ENCODE measurements at places on chromosomes 1 and 21.
A peak's percentile ranks its signal among the peaks of the same experiment; 100 is the strongest.

DNA sequence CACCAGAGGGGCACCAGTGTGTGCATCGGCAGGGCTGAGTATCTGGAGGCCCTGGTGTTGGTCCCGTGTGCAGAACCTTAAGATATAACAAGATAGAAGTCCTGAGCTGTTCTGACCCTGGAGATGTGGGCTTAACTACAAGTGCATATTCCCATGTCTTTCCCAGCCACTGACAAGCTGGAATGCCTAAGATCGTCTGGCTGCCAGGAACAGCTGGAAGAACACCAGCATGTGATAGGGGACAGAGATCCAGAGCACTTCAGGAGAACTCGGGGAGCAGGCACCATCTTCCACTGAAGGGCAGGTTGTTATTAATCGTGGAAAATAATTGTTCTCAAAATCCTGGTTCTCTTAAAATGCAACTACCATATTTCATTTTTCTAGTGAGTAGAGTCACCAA, 419.9 kb upstream of the RUNX1 start:
- no peak for DNase-seq

DNA sequence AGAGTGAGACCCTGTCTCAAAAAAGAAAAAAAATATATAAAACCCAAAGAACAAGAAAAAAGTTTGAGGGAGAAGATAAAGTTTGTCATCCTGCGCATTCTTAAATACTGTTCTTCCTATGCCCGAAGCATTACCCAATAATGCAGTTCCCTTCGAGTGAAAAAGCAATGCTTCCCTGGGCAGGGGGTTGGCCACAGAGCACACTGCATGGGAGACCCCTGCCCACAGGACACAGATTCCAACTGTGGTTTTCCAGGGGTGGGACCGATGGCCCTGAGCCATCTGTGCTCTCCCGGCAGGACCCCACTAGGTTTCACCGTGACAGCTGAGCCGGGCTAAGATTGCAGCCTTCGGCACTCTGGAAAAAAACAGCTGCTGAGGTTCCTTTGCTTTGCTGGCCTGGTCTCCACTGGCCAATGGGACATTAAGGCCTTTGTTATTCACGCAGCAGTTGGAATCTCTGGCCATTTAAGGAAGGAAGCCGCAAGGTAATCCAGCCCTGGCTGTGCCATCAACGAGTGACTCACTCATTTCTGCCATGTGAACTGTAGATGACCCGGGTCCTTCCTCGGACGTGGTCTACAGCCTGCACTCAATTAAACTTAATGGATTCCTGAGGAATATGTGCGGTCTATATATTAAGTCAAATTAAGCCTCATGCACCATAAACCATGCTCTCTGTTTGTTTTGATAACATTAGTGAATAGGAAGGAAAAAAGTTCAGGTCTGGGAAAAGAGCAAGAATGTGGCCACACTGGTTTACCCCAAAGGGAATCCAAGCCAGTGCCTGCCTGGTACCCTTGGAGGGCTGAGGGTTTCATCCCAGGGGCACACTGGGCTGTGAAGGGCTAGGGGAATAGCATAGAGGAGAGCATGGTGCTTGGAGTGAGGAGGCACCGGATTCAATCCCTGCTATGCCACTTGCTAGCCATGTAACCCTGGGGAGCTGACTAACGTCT, 163.2 kb downstream of the ZBTB18 start:
- DNase-seq, result no peak

GRCh38 chr1:245589316-245589715, 434.5 kb downstream of the KIF26B start:
- no peak for DNase-seq

DNA sequence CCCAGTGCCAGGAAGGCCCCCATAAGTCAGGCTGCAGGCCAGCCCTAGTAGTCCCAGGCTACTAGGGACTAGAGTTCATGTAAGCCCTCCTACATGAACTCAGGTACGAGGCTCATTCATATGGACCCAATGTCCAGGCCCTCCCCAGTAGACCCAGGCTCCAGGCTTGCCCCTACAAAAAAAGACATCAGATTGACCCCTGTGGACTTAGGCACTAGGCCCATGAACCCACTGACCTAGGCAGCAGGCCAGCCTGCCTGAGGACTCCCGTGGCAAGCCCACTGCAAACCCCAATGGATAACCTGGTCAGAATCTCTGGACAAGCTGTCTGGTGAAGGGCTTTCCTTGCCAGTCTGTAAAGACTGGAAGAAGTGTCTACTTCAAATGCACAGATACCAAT, 51.2 kb downstream of the TNNI3K start:
- no peak for DNase-seq

- DNase-seq, result no peak
Measured at GRCh38 chr1:234970401-234970730, 158.3 kb downstream of the TOMM20 start.

DNA sequence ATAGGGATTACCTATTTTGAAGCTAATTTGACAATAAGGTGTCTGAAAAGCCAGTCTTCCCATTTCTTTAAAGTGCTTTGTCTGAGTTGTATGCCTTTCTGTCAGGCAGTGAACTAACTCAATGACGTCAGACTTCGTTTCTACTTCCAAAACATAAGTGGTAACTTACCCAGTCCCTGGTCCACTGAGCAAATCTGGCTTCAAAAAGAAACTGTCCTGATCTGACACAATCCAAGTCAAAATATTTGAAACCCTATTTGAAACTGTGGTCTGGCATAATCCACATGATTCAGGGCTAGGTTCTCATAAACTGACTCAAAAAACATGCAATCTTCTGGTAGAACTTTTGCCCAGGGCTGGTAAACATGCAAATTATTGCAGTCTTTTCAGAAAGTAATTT, 34.0 kb downstream of the DIRAS3 start:
- DNase-seq, result no peak

DNA sequence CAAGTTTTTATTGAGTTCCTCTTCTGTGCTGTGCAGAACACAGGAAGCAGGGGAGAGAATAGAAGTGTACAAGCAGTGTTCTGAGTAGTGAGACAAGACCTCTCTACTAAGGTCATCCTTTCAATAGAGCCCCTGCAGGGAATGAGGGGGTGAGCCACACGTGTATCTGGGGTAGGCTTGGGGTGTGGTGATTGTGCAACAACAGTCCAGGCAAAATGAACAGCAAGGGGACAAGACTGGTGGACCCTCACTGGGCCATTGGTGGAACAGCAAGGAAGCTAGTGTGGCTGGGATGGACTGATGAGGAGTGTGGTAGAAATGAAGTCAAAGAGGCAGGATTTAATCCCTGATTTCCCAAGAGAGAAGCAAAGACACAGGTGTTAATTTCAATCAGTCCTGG, 8.2 kb upstream of the BMP8A start:
- no peak for DNase-seq

DNA sequence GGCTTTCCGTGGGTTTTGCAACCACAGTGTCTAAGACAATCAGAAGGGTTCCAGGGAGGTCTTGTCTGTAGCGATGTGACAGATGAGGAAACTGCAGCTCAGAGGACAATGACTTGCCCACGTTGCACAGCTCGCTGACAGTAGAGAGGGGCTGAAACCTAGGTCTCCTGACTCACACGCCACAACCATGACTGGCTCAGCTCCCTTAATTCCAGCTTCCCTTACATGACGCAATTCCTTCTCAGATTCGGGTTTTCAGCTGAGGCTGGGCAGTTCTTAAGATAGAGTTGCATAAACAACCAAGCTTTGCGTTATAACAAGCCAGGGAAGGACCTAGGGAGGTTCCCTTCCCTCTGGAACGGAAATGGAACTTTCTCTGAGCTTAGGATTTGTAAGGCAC, 36.3 kb downstream of the DHCR24 start:
- no peak for DNase-seq

DNA sequence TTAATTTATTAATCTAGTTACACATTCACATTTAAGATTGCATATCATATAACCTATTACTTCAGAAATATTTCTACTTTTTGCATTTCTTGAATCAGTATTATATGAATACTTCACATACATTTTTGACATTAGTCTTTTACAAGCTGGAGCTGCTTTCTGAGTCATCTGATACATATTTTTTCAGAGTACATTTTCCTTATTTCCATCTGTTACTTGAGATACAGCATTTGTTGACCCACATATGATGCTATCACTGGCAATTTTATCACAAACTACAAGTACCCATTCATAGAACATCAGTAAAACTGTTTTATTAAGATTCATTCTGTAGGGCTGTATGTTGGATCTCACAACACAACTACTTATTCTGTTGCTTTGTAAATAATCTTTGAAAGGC, 367.2 kb upstream of the ST6GALNAC5 start:
- no peak for DNase-seq

DNA sequence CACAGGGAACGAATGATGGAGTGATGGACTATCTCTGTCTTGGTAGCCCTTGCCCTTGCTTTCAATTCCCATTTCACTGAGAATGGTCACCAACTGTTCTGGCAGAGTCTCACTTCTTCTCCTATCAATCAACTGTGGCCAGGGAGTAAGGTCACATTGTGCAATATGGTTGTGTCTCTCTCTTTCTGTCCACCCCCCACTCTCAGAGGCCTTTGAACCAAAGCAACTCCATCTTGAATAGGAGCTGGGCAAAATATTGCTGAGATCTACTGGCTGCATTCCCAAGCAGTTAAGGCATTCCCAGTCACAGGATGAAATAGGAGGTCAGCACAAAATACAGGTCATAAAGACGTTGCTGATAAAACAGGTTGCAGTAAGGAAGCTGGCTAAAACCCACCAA, 36.7 kb downstream of the NTMT2 start:
- no peak for DNase-seq

DNA sequence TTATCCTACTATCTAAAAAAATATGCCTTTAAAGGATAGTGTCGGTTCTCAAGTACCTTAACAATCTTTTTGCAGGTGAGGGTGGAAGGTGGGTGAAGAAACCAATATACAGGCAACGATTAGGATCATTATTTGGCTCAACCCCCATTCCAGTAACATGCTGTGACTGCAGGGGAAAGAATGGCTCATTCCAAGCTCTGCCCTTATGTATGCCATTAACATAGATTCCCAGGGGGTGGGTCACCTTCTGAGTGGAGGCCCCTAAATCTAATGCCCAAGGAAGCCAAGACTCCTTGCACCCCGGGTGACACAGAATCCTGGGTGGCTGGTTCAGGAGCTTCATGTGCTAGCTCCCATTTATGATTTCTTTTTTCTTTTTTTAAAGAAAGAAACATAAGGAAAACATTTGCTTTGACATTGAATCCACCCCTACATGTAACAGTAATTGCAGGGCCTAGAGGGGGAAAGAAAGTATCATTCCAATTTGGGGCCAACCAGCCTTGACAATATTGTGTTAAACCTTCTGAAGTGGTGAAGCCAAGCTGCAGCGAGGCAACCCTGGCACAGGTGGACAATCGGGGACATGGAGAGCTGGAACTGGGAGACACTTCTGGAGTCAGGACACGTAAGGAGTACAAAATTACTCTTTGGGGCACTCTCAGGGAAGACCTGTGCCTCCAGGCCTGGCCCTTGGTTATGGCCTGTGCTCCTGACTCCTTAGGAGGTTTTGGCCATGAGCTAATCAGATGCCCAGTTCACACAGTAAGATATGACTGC, 200.3 kb downstream of the PBX1 start:
- no peak for DNase-seq

DNA sequence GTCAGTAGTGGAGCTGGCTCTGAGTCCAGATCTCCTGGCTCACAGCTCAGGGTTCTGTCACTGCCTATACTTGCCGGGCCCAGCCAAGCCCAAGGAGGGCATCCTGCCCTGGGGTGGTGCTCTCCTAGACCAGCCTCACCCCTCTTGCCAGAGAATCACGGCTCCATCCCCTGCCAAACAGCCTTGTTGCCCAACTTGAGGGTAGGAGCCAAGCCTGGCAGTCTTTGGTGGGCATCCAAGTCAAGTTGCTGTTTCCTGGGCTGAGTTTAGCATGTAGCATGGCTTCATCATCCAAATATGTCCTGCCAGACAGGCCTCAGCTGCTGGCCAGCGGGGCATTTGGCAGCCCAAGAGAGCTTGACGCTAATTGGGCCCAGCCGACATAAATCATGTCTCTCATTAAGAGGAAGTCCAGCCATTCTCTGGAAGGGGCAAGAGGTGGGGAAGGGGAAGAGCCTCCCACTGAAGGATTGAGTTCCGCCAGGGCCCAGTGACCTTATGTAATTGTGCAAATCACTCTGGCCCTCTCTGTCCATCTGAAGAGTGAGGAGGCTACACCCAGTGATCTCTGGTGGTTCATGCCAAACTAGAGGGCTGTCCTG, 22.6 kb upstream of the TRABD2B start:
- no peak for DNase-seq

DNA sequence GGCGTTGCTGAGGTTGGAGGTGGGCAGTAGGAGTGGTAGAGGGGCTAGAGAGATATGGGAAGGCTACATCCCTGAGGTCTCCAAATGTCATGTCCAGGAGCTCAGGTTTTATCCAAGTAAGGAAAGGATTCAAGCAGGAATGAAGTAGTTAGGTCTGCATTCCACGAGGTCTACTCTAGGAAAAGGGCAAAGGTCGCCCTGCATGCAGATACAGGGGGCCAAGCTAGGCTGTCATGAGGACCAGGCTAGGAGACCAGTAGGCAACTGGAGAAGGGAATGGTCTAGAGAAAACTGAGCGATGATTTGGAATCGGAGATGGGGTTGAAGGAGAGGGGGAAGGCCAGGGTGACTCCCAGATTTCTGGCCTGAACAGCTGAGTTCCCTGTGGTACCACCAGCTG, 48.7 kb downstream of the IRF2BP2 start:
- peak; percentile 4 for DNase-seq

- no peak for DNase-seq
Measured at GRCh38 chr1:35646043-35646442, 4.7 kb upstream of the PSMB2 start.

DNA sequence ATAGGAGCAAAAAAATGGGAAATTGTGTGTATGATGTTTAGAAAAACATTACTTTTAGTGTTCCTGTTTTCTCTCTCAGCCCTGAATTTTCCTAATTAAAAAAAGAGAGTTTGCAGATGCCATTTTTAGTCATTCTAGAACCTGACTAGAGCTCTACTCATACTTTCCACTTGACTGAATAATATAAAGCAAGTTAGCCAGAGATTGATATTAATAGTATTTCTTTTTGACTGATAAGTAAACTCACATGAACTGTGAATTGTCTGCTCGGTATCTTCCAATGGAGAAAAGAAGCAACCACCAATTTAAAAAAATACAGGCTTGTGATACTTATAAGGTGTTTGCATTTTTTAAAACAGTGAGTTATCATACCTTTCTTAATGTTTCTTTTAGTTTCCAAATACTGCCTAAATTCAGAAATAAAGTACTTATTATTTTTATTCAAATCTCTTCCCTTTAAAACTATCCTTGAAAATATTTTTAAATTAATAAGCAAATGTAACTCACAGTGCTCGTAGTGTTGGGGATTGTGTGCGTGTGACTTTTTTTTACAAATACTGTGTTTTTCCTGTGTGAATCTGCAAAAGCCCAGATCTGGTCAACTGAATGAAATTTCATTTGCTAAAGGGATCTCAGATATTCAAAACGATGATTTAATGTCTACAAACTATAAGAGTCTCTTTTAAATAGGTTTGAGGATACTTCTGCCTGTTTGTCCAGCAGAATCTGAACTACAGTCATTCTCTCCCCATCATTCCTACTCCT, 9.8 kb downstream of the RAP1A start:
- DNase-seq, result no peak

GRCh38 chr1:118184739-118185083, 317 bp downstream of the SPAG17 start:
- no peak for DNase-seq

All from WERI-Rb-1 (cell line).